Activated naive CD8-positive, alpha-beta T cell treated with anti-CD3 and anti-CD28 coated beads, Interleukin-2, amount 10 ng/mL, durations not matched to agents 7 days and 5 days (primary cell): ENCODE measurements at places on chromosomes 5 and 9. TPM values are rescaled to one million over a fixed set of nuclear protein-coding genes. Genes with fewer than 3 reads are reported as not detected.

BHMT2 gene
- not detected for total RNA-seq

PHYHD1 gene
- 1.4 TPM for total RNA-seq

DNA sequence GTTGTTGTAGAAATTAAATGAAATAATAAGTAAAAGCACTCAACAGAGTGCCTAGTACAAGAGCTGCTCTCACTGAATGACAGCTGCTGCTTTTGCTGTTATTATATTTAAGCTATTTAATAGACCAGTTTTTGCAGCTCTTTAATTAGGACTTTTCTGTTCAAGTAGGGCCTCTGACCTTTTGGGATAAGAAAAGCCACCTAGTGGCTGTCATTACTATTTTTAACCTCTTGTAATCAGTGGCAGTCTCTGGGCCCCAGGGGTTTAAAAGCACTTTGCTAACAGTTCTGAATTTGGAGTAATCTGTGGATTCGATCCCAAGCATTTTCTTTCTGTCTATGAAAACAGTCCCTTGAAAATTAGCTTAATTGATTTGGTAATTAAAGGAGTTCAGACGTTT is 121.1 kb downstream of the NUDT12 start:
- no peaks in the 10 kb centered on the region for H3K4me1 ChIP-seq
- no peaks in the 10 kb centered on the region for H3K36me3 ChIP-seq
- DNase-seq = no peak
- no peak overlapping the region for H3K27ac ChIP-seq

PITX1 gene
- total RNA-seq = not detected

NAA35 gene
- total RNA-seq = 24.1 TPM

DNA sequence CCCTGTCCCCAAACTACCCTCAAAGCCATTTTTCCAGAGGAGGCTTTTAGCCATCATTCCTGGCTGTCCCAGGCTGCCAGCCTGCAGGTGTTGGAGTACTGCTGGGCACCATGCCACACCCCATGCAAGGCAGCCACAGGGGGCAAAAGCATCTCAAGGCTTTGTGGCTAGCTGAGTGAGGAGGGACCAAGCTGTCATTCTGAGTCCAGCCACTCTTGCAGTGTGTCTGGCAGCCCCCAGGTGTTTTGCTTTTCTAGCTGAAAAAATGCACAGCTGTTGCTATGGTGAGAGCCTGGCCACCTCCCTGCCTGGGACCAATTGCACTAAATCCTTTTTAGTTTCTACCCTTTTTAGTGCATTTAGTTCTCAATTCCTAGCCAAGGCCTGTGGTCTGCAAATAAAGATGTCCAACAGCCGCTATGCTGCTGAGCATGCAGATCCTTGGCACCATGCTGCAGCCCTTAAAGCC is 50.4 kb upstream of the PTGS1 start:
- H3K27me3 ChIP-seq = no peaks in the 10 kb centered on the region
- peaks cover 12% of the 10 kb centered on the region for H3K36me3 ChIP-seq
- H3K4me1 ChIP-seq = no peaks in the 10 kb centered on the region
- no peak overlapping the region for H3K4me3 ChIP-seq

SLIT3 gene
- total RNA-seq = not detected

- H3K4me3 ChIP-seq = no peak overlapping the region
- peak overlapping the region; percentile 56 for H3K27ac ChIP-seq
- H3K36me3 ChIP-seq = no peaks in the 10 kb centered on the region
- peaks cover 18% of the 10 kb centered on the region for H3K4me1 ChIP-seq
- no peak for DNase-seq
Observed at GRCh38 chr9:121750715-121751623, 99.5 kb downstream of the DAB2IP start.

DOCK8 gene
- 319 TPM for total RNA-seq

- H3K27ac ChIP-seq = no peak overlapping the region
- H3K4me3 ChIP-seq = no peak overlapping the region
- no peak for DNase-seq
- H3K27me3 ChIP-seq = no peaks in the 10 kb centered on the region
- H3K36me3 ChIP-seq = no peaks in the 10 kb centered on the region
Observed at GRCh38 chr5:129377504-129377903, 82.6 kb upstream of the ADAMTS19 start.

DNA sequence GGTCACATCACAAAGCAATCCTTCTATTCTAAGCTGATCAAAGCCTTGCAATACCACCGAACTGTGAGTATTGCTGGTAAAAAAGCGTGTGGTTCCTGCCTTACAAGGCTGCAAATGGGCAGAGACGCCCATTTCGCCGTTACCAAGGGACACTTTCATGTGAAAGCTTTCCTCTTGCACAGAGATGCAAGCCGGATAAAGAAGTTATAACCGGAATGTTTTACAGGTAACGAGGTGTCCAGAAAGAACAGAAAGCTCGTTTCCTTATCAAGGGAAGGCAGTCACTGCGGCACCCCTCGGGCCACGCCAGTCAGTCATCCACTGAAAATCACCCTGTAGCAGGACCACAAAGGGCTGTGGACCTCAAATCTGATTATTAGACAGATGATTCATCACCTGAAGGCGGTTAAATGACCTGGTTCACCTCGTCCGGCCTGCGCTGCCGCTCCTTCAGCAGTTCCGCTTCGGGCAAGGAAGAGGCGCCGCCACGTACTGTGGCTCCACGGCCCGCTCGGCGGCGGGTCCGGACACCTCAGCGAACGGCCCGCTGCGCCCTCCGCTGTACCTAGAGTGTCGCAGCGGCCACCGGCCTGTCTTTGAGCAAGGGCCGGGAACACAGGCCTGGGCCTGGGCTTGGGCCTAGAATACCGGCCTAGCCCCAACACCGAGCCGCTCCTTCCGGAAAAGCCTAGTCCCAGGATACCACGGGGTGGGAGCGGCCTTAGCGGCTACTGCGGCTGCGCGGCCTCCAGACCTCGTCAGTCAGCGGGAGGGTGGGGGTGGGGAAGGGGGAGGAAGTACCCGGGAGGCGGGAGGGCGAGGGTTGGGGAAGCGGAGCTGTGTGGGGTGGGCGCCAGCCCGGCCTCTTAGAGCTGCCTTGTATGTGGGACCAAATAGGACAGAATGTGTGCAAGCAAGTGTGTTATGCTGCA is at the start of gene KLHL9:
TSS of gene KLHL9 (minus strand) at position 704 of the 932 bp plus-strand sequence. CDS start at position 159, 545 bp downstream.
- peak within 1 kb of the TSS; percentile 89 for H3K27ac ChIP-seq
- H3K27me3 ChIP-seq = peaks cover 8% of the 10 kb centered on the region
- H3K4me3 ChIP-seq = peak within 1 kb of the TSS; percentile 88

GRCh38 chr9:31321256-31321655 is 1063.2 kb upstream of the ACO1 start:
- H3K4me1 ChIP-seq = peaks cover 7% of the 10 kb centered on the region
- no peaks in the 10 kb centered on the region for H3K27me3 ChIP-seq
- H3K4me3 ChIP-seq = no peak overlapping the region
- H3K27ac ChIP-seq = no peak overlapping the region

EMB gene
- total RNA-seq = 188 TPM

EQTN gene
- total RNA-seq = not detected

DNA sequence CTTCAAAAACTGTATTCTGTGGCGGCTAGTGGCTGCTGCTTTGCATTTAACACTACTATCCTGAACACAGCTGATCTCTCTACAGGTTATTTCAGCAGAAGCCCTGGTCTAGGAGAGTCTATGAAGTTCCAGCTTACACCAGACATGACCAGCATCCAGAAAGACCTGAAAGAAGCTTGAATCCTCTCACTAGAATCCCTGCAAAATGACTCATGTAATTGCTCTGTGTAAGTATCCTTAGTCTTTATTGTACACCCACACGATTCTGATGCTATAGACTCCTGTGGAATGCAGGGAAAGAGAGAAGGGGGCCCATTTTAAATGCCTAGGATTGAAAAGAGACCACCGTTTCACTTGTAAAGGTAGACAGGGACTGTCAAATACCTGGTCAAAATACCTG is 859 bp upstream of the GRIA1 start:
- no peaks in the 10 kb centered on the region for H3K36me3 ChIP-seq
- H3K27ac ChIP-seq = no peak overlapping the region
- H3K27me3 ChIP-seq = peaks cover 29% of the 10 kb centered on the region
- H3K4me1 ChIP-seq = no peaks in the 10 kb centered on the region
- no peak for DNase-seq
- no peak overlapping the region for H3K4me3 ChIP-seq

DNA sequence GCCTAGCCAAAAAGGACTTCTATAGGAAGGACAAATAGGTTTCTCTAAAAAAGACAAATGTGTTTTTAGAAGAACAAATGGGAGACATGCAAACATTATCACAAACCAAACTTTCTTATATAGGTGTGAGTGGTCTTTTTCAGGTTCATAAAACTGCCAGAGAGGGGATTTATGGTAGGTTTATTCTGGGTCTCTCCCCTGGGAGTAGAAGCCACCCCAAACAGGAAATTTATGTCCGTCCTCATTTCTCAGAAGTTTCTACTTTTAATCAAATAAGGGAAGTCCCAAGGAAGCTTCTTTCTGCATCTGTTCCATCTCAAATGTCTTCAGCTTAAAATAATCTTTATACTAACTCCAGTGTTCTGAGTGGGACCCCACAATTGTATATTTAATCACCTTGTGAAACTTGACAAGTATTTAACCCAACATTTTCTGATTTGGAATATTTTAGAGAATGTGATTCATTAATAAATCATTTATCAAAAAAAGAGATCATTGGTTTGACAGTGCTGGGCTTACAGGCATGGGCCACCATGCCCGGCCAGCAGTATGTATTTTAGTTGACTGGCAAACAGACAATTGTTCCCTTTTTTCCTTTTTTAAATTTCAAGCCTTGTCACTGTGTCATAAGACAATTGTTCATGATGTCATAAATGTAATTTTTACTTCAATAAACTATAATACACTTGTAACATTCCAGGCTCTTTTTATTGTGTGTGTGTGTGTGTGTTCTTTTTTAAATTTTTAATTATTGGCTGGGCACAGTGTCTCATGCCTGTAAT is 44.6 kb upstream of the GLDC start:
- peaks cover 6% of the 10 kb centered on the region for H3K4me1 ChIP-seq
- no peaks in the 10 kb centered on the region for H3K27me3 ChIP-seq
- no peak overlapping the region for H3K4me3 ChIP-seq
- no peaks in the 10 kb centered on the region for H3K36me3 ChIP-seq
- H3K27ac ChIP-seq = no peak overlapping the region
- DNase-seq = no peak

GRCh38 chr5:39405083-39405843 is 19.5 kb downstream of the DAB2 start:
- no peaks in the 10 kb centered on the region for H3K4me1 ChIP-seq
- H3K36me3 ChIP-seq = no peaks in the 10 kb centered on the region
- no peak overlapping the region for H3K27ac ChIP-seq
- H3K4me3 ChIP-seq = no peak overlapping the region

DNA sequence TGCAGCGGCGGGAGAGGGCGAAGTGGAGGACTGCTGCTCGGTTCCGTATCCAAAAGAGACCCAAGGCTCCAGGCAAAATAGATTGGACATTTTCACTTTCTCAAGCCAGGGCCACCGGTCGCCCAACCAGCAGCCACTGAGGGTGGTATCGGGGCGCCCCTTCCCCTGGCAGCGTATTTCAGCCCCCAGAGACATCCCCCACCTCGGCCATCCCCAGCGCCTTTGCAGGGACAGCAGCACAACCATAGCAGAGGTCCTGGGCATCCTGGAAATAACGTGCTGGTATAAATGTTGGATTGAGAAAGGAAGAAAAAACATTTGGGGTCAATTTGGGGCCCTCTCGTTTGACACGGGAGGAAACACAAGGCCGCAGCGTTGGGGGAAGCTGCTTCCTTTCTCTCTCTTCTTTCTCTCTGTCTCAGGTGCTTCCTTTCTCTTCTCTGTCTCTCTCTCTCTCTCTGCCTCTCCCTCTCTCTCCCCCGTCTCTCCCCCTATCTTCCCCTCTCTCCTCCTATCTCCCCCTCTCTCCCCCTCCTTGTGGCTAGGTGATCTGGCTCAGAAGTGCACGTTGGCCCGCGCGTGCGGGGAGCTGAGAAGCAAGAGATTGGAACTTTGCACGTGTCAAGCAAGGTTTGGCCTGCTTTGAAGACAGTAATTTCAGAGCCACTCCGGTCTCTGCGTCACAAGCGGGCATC is 624 bp upstream of the RETREG1 start:
- H3K27ac ChIP-seq = no peak overlapping the region
- no peak overlapping the region for H3K4me3 ChIP-seq
- H3K27me3 ChIP-seq = no peaks in the 10 kb centered on the region
- H3K4me1 ChIP-seq = peaks cover 35% of the 10 kb centered on the region
- peak; percentile 69 for DNase-seq

DNA sequence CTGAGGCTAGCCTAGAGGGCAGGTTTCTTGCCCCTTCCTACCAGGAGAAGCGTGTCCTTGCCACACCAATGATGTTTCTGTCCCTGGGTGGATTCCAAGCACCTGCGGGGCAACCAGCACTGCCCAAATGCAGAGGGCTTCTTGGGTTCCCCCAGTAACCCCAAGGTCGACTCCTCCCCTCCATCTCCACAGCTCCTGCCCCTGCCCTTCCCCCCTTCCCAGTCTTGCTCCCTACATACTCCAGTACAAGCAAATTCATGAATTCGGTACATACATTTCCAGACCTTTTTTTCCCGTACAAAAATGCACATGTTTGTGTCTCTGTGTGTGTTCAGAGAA is 12.8 kb upstream of the JADE2 start:
- peaks cover 10% of the 10 kb centered on the region for H3K4me1 ChIP-seq
- no peak overlapping the region for H3K27ac ChIP-seq
- no peaks in the 10 kb centered on the region for H3K36me3 ChIP-seq
- H3K27me3 ChIP-seq = no peaks in the 10 kb centered on the region
- no peak for DNase-seq

DNA sequence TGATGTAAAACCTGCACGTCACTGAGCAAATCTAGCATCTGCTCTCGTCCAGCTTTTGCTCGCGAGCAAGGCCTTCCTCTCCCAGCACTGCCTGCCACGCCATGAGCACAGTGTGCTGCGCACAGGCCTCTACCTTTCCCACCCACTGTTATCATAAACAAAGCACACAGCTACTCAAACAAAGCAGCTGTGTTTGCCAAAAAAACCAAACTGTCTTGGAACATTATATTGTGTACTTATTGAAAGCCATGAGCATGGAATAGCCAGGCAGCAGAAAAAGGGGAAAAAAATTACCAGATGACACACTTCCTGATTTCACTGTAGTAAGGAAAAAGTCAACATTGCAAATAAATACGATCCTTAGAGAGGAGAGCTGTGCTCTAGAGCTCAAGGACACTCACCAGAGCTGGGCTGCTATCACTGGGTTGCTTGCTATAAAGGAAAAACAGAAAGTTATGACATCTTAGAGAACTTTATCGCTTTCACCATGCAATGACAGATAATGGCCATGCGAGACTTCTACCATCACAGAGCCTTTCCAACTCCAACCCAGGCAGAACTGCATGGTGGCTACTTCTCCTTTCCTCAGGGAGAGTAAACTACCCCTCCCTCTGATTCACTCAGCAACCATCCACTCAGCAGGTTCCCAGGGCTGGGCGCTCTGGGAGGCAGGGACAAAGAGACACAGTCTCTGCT is 69.6 kb downstream of the EPB41L4B start:
- no peaks in the 10 kb centered on the region for H3K36me3 ChIP-seq
- no peak for DNase-seq
- no peaks in the 10 kb centered on the region for H3K4me1 ChIP-seq
- H3K27ac ChIP-seq = no peak overlapping the region

- no peaks in the 10 kb centered on the region for H3K36me3 ChIP-seq
- no peaks in the 10 kb centered on the region for H3K4me1 ChIP-seq
- no peak for DNase-seq
- no peak overlapping the region for H3K4me3 ChIP-seq
- H3K27me3 ChIP-seq = no peaks in the 10 kb centered on the region
Observed at GRCh38 chr9:13832446-13832845, 481.5 kb downstream of the NFIB start.
